ENCODE measurements at places on chromosomes 1 and 21.
A peak's percentile ranks its signal among the peaks of the same experiment; 100 is the strongest.

GRCh38 chr1:37602750-37603694, 7.3 kb upstream of the GNL2 start:
- DNase-seq: peak; percentile 34

- no peak for DNase-seq
These were observed 299.7 kb downstream of the HMCN1 start for GRCh38 chr1:186033847-186034271.

- DNase-seq: no peak
These were observed 68.3 kb downstream of the SLC16A1 start for GRCh38 chr1:112887599-112888283.

GRCh38 chr1:109216662-109217061, 2.9 kb downstream of the SARS1 start:
- DNase-seq: no peak

GRCh38 chr1:41473738-41474362, 10.6 kb downstream of the EDN2 start:
- DNase-seq: no peak

- DNase-seq: no peak
These were observed 196.1 kb upstream of the VAMP3 start for GRCh38 chr1:7575041-7575400.

All from activated CD4-positive, alpha-beta memory T cell treated with anti-CD3 and anti-CD28 coated beads, Interleukin-2, amount 10 ng/mL, durations not matched to agents 7 days and 5 days (primary cell).